ENCODE measurements at places on chromosomes 16 and 17.
A peak's percentile ranks its signal among the peaks of the same experiment; 100 is the strongest.

- no peak for DNase-seq
Observed at GRCh38 chr17:8841844-8842243, 25.6 kb downstream of the PIK3R6 start.

GRCh38 chr16:72312828-72313227 lies 140.9 kb upstream of the PMFBP1 start:
- DNase-seq: no peak

DNA sequence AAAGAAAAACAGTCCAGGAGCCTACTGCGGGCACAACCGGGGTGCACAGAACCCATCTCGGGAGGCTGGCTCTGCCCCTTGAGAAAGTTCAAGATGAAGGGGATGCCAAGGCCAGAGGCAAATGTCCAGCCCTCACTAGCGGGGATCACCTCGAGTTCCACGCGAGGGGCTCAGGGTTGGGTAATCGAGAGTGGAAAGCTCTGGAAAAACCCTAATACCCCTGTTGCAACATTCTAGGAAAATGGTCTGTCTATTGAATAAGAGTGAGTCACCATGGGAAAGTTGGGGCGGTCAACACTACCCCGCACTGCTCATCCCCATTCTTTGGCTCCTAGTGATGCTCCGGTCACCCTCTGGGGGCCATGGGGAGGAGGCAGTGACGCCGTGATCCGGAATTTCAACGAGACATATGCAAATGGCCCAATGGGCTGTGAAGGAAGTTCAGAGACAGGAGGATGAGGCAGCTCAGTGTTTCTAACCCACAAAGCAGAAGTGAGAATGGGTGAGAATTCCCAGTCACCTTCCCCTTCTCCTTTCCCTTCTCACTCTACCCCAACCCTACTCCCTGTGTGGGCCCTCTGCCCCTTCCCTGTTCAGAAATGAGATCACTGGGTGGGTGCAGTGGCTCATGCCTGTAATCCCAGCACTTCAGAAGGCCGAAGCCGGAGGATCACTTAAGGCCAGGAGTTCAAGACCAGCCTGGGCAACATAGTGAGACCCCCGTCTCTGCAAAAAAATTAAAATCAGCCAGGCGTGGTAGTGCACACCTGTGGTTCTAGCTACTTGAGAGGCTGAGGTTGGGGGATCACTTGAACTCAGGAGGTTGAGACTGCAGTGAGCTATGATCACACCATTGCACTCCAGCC lies 22.4 kb downstream of the SOCS3 start:
- DNase-seq: no peak

GRCh38 chr17:78857266-78857665 lies 16.7 kb upstream of the USP36 start:
- no peak for DNase-seq

- DNase-seq: no peak
Observed at GRCh38 chr17:9192010-9192409, 170.7 kb downstream of the NTN1 start.

GRCh38 chr16:10368969-10369551 lies 16.8 kb upstream of the ATF7IP2 start:
- no peak for DNase-seq

- DNase-seq: no peak
Observed at GRCh38 chr16:81517629-81518438, 73.2 kb downstream of the CMIP start.

DNA sequence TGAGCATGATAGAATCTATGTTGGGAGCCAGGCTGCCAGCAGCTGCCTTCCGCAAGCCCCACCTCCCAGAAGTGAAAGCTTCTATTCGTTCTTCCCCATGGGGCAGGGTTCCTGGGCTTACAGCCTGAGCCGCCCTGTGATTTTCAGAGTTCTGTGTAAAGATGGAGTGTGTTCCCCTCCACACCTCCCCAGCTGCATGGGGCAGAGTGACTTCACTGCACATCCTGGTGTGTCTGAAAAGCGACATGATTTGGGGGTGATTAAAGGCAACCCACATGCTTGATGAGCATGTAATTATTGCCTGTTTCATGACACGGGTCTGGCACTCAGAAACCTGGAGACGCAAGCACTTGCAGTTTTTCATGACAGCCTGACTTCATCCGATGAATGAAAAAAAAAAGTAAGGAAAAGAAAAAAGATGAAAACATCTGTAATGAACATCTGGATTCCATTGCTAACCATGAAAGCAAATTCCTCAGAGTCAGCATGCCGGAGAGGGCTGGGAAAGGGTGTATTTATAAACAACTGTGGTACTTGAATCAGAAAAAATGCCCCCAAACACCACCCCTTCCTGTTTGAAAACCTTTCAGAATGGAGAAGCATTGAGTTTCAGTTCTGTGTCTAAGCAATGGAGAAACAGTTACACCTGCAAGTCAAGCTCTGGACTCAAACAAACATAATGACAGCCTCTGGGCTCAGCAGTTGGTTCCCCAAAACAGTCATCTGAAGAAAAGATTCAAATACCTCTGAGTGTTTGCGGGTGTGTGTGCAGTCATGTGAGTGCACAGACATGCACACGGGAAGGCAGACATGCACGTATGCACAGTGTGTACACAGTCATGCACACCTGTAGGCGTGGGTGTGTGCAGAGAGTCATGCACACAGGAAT lies 266.0 kb downstream of the ENGASE start:
- DNase-seq: no peak

GRCh38 chr16:7744546-7745264 lies 412.1 kb downstream of the RBFOX1 start:
- no peak for DNase-seq

DNA sequence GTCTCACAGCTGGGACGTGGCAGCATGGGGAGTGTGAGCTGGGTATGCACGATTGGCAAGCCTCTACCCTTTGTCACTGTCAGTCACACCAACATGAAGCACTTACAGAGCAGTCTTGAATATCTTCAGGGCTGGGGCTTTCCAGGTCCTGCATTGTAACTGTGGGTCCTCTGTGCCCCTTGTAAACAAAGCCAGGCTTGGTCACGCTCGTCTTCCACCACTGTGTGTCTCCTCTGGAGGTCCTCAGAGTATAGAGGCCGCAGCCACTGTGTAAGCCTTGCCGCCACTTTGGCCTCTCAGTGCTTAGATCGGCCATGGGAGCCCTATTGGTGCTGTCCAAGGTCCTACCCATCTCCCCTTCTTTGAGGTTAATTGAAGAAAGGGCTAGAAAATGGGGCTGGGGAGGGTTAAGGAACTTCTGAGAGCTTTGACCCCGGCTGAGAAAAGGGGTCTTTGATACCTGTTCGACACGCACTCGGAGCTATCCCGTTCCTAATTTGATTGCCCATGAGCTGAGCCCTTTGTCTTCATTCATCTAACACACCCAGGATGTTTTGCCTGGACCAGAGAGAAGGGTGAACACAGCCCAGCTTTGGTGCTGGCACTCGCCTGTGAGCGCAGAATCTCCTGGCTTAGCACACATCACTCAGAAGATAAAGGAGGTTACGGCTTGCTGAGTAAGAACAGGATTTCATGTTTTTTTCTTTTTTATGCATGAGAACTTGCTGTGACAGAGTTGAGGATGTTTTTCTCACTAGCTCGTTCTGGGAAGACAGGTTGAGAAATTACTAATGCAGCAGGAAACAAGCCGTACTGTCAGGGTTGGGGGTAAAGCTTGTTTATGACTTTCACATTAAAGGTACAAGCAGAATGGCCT lies 267.9 kb downstream of the CPPED1 start:
- no peak for DNase-seq

GRCh38 chr16:75288181-75288580 lies 36.8 kb upstream of the BCAR1 start:
- no peak for DNase-seq

- no peak for DNase-seq
Observed at GRCh38 chr17:59165933-59166342, 10.4 kb downstream of the PRR11 start.

GRCh38 chr17:28189667-28190066 lies 129.3 kb upstream of the TMEM97 start:
- DNase-seq: no peak

- no peak for DNase-seq
Observed at GRCh38 chr17:57714665-57715180, 30.4 kb downstream of the CCDC182 start.

- DNase-seq: no peak
Observed at GRCh38 chr16:57614944-57615343, 13.5 kb upstream of the ADGRG1 start.

- DNase-seq: no peak
Observed at GRCh38 chr17:50638606-50638965, 3.9 kb downstream of the ABCC3 start.

- peak; percentile 77 for DNase-seq
Observed at GRCh38 chr17:29005936-29006511, at the start of gene SEZ6. Gene SEZ6 (minus strand): TSS chr17:29006033. CDS start chr17:29005869, 164 bp downstream.

DNA sequence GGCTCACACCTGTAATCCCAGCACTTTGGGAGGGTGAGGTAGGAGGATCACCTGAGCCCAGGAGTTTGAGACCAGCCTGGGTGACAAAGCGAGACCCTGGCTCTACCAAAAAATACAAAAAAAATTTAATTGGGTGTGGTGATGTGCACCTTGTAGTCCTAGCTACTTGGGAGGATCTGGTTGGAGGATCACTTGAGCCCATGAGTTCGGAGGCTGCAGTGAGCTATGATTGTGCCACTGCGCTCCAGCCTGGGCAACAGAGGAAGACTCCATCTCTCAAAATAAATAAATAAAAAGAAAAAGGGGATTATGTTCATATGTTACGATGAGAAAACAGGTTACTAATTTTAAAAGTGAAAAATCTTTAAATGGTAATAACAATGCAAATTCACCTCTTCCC lies 996 bp downstream of the MLKL start:
- DNase-seq: no peak

DNA sequence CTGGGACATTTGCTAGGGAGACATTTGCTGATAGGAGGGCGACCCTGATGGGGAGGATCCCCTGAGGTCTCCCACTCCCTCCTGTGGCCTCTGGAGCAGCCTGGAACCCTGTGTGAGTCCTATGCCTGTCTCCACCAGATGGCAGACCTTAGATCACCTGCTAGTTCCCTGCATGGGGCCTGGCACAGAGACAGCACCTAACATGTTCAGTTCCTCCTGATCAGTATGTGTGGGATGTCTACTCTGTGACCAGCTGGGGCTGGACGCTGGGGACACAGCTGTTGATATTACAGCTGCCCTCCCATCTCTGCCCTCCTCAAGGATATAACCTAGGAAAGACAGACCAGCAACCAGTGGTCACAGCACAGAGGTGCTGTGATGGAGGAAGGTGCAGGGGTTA lies 1.1 kb upstream of the ADCY7 start:
- no peak for DNase-seq

GRCh38 chr16:76278980-76279379 lies 1.8 kb downstream of the CNTNAP4 start:
- DNase-seq: no peak

GRCh38 chr16:22971346-22971924 lies 157.5 kb downstream of the HS3ST2 start:
- DNase-seq: no peak

DNA sequence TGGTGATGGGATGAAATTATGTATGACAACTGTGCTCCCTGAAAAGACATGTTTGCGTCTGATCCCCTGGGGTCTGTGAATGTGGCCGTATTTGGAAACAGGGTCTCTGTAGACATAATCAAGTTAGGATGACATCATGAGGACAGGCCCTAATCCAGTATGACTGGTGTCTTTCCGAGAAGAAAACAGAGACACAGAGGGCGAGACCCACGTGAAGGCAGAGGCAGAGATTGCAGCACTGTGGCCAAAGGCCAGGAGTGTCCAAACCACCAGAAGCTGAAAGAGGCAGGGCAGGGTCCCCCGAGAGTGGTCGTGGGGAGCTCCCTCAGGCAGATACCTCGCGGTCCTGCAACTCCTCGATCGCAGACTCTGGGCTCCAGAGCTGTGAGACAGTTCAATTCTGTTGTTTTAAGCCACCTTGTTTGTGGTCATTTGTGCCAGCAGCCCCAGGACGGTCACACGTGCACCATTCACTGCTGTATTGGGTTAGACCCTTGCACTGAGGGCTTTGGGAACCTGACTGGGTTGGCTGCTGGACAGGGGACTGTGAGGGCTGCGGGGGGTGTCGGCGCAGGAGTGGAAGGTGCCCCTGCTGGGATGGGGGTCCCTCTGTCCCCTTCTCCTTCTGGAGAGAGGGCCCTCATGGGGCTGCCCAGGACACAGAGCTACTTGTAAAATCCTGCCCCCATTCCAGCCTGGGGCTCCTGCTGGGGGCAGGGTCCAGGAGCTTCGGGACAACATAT lies 27.7 kb downstream of the METRNL start:
- no peak for DNase-seq

DNA sequence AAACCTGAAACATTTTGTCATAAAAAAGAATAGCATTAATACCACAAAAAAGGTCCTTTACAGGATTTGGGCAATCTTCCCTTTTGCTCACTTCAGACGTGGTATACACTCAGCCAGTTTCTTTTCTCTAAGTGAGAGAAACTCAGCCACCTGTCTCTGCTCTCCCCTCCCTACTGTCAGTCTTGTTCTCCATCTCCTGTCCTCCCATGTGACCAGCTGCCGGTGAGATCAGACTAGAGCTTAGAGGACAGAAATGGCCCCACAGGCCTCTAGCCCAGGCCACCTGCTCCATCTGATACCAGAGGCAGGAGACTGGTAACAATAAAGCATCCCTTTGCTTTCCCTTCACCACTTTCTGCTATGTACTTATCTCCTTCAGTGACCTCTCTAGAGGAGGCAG lies 34.9 kb downstream of the CMC2 start:
- DNase-seq: no peak

- DNase-seq: no peak
Observed at GRCh38 chr16:4869147-4869805, 22.0 kb downstream of the UBN1 start.

DNA sequence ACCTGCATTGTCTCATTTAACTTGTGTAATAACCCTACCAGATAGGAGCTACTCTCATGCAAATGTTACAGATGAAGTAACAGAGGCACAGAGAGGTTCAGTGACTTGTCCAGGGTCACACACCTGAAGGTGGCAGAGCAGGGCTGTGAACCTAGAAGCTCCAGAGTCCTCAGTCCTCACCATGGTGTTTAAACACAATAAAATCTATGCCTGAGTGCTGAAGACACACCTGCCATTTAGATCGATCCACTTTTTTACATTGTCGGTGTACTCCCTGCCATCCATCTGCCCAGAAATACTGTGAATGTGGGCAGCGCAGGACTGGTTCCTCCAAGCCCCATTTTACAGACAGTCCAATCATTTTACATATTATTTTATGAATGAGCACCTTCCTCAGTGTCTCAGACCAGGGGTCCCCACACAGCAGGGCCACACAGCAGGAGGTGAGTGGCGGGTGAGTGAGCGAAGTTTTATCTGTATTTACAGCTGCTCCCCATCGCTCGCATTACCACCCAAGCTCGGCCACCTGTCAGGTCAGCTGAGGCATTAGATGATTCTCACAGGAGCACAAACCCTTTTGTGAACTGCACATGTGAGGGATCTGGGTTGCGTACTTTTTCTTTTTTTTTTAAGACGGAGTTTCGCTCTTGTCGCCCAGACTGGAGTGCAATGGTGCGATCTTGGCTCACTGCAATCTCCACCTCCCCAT lies 5.6 kb downstream of the IL4R start:
- DNase-seq: no peak

GRCh38 chr17:8160741-8161221 lies 2.0 kb downstream of the VAMP2 start:
- no peak for DNase-seq

GRCh38 chr16:57469917-57470470 lies 7.5 kb downstream of the POLR2C start:
- DNase-seq: no peak

- no peak for DNase-seq
Observed at GRCh38 chr17:43171586-43172487, 823 bp downstream of the NBR1 start.

GRCh38 chr17:5516060-5516792 lies 29.9 kb downstream of the MIS12 start:
- no peak for DNase-seq
